ENCODE measurements at places on chromosomes 6 and 20.

- DNase-seq: no peak
Measured at GRCh38 chr6:138229663-138230179, 11.4 kb upstream of the PBOV1 start.

- no peak for DNase-seq
Measured at GRCh38 chr6:114210467-114210866, 132.4 kb downstream of the HS3ST5 start.

DNA sequence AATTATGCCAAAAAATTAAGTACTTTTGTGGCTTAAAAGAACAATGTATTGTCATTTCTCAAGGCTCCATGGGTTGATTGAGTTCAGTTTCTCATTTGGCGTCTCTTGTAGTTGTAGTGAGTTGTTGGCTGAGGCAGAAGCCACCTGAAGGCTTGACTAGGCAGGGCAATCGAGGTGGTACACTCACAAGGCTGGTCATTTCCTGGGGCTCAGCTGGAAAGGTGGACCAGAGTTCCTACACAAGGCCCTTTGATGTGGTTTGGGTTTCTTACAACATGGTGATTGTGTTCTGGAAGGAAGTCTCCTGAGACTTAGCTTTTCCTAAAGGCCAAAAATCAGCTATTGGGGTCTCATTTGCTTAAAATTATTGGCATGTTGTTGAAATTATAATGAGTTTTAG, 22.6 kb downstream of the MAS1 start:
- DNase-seq: no peak

DNA sequence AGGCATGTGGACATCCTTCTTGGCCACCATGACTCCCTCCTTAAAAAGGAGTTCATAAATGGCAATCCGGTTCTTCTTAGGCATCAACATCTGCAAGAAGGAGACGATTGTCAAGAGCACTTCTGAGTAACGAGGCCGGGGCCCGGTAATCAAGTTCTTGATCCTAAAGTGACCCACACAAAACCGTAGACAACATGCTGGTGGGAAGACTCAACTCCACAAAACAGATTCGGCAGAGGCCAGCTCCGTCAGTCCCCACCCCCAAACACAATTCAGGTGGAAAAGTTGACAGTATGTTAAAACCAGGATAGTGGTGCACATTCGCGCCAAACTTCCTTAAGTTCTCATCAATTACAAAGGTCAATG, 754 bp downstream of the RPS10 start:
- DNase-seq: no peak

DNA sequence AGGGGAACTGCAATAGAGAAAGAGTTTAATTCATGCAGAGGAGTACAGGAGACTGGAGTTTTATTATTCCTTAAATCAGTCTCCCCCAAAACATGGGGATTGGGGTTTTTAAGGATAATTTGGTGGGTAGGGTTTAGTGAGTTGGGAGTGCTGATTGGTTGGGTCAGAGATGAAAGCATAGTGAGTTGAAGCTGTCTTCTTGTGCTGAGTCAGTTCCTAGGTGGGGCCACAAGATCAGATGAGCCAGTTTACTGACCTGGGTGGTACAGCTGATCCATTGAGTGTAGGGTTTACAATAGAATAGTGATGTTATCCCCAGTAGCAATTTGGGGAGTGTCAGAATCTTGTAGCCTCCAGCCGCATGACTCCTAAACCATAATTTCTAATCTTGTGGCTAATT, 29.1 kb downstream of the GPX6 start:
- DNase-seq: no peak

GRCh38 chr6:27451660-27452390, 21.1 kb downstream of the ZNF184 start:
- no peak for DNase-seq

- no peak for DNase-seq
Measured at GRCh38 chr20:25459111-25459830, 51.8 kb downstream of the GINS1 start.

GRCh38 chr20:2213401-2213800, 82.4 kb upstream of the TGM3 start:
- no peak for DNase-seq

DNA sequence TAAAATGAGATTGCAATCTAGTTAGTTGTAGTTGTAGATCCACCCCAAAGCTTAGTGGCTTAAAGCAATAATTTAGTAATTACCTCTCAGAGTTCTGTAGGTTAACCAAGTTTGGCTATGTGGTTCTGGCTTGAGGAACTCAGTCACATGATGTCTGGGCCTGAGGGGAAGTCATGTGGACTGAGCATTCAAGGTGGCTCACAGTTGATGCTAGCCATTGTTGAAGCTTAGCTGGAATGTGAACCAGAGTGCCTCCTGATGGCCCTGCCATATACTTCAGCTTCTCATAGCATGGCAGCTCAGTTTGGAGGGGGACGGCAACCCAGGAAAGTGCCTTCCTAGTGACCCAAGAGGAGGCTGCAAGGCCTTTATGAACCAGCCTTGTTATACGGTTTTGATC, 263.2 kb upstream of the RNF217 start:
- DNase-seq: no peak

Data from pancreas (tissue), 10 donors.